GM23338 (cell line): ENCODE measurements at places on chromosomes 7 and 10. TPM values are rescaled to one million over a fixed set of nuclear protein-coding genes. Genes with fewer than 3 reads are reported as not detected.
A peak's percentile ranks its signal among the peaks of the same experiment; 100 is the strongest.

Gene GIMAP6
- not detected in 2 replicates for polyA plus RNA-seq

DNA sequence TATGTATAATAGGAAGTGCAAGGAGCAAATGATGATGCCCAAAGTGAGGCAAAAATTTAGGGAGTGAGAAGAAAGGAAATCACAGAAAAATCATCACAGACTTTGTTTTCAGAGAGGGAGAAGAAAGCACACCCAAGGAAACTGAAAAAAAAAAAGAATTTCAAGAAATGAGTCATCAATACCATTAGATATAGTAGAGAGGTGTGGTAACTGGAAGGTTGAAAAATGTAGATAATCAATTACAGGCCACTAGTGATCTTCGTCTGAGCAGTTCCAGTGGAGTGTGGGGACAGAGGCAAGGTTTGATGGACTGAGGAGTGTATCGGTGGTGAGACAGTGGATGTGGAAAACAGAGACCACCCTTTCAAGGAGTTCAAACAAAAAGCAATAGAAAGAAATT lies 31.7 kb downstream of the ASB4 start:
- no peak overlapping the region for H3K4me3 ChIP-seq
- H3K4me1 ChIP-seq, result no peaks in the 10 kb centered on the region
- no peak overlapping the region for H3K27ac ChIP-seq
- no peak for DNase-seq

- H3K4me3 ChIP-seq, result no peak overlapping the region
- H3K27me3 ChIP-seq, result no peaks in the 10 kb centered on the region
- H3K27ac ChIP-seq, result no peak overlapping the region
- no peak for DNase-seq
- no peaks in the 10 kb centered on the region for H3K36me3 ChIP-seq
Observed at GRCh38 chr10:107856047-107856315, 691.5 kb upstream of the SORCS1 start.

DNA sequence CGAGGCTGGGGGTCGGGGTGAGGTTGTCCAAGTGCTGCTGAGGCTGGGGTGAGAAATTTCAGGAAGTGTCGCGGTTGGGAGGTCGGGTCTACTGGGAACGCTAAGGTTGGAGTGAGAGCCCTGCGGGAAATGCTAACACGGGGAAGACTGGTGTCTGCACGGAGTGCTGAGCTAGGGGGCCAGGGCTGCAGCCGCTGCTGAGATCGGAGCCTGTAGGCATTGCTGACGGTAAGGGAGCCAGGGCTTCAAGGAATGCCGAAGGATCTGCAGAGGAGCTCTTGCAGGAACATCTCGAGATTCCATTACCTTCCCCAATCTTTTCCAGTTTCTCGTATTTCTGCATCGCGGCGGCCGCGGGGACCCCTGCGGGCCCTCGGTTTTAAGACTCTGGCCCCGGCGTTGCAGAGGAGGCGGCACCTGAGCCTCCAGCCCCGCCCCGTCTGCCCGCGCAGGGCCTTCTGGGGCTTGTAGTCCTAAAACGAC lies at the start of gene CDK5:
CDK5 (minus strand) TSS at position 392 of the 483 bp plus-strand sequence; CDS start at position 343, 49 bp downstream.
- H3K27ac ChIP-seq, result no peak within 1 kb of the TSS
- H3K27me3 ChIP-seq, result peaks cover 36% of the 10 kb centered on the region
- no peak for DNase-seq
- H3K36me3 ChIP-seq, result no peaks in the 10 kb centered on the region
- peak within 1 kb of the TSS; percentile 99 for H3K4me3 ChIP-seq
- H3K4me1 ChIP-seq, result peaks cover 32% of the 10 kb centered on the region

- no peak overlapping the region for H3K4me3 ChIP-seq
- no peak for DNase-seq
- no peaks in the 10 kb centered on the region for H3K4me1 ChIP-seq
- no peaks in the 10 kb centered on the region for H3K36me3 ChIP-seq
Observed at GRCh38 chr10:65898055-65898454, 1027.8 kb upstream of the LRRTM3 start.

DNA sequence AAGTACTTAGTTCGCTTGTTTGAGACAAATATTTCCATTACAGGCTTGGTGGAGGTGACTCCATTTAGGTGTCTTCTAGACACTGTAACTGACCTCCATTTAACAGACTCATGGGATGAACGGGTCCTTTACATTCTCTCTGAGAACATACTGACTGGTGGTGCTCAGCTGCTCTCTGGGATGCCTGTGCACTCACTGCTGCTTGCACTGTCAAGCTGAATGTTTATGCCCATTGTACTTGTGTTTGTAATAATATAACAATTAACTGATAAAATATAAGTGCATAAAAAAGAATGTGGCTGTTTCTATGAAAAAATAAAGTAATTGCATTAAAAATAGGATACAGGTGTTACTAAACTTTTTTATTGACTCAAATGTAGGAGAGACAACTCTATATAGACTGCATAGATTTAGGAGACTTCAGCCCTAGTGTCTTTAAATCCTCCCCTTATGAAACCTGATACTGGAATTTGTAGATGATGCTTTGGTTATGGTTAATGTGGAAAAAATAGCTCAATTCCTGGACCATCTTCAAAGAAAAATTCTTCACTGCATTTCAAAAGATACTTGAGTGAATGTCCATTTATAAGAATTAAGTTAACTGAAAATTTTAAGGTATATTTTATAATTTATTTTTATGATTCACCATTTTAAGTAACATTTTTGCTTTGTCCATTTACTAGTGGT lies 85.4 kb downstream of the CDK14 start:
- no peaks in the 10 kb centered on the region for H3K27me3 ChIP-seq
- H3K27ac ChIP-seq, result no peak overlapping the region
- no peaks in the 10 kb centered on the region for H3K36me3 ChIP-seq
- DNase-seq, result no peak

- H3K36me3 ChIP-seq, result no peaks in the 10 kb centered on the region
- H3K27ac ChIP-seq, result no peak overlapping the region
- DNase-seq, result no peak
- no peak overlapping the region for H3K4me3 ChIP-seq
- H3K27me3 ChIP-seq, result no peaks in the 10 kb centered on the region
- H3K4me1 ChIP-seq, result no peaks in the 10 kb centered on the region
Observed at GRCh38 chr7:150675714-150676113, 9.8 kb upstream of the GIMAP2 start.

GRCh38 chr7:108181073-108181985 lies 51.2 kb upstream of the LAMB4 start:
- no peaks in the 10 kb centered on the region for H3K27me3 ChIP-seq
- H3K27ac ChIP-seq, result no peak overlapping the region
- no peaks in the 10 kb centered on the region for H3K36me3 ChIP-seq
- H3K4me1 ChIP-seq, result peaks cover 3% of the 10 kb centered on the region; the same call in 1 of the 2 replicates
